ENCODE measurements at places on chromosomes 6 and 20. TPM values are rescaled to one million over a fixed set of nuclear protein-coding genes. Genes with fewer than 3 reads are reported as not detected.

DNA sequence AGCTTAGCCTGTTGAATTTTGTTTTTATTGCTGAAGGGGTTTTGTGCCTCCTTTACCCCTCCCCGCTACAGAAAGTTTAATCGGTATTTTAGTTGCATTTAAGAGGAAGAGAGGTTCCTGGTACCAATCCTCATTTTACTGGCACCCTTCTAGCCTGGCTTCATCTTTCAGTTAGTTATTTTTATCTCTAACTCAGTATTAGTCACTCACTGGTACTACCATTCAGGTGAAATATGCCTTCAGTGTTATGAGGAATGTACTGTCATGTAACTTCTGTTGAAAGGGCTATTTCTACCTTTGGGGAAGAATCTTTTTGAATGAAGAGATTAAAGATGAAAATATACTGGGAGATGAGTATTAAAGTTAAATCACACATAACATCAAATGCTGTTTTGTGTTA, 211.8 kb downstream of the CDKAL1 start:
- DNase-seq = peak; percentile 10

DNA sequence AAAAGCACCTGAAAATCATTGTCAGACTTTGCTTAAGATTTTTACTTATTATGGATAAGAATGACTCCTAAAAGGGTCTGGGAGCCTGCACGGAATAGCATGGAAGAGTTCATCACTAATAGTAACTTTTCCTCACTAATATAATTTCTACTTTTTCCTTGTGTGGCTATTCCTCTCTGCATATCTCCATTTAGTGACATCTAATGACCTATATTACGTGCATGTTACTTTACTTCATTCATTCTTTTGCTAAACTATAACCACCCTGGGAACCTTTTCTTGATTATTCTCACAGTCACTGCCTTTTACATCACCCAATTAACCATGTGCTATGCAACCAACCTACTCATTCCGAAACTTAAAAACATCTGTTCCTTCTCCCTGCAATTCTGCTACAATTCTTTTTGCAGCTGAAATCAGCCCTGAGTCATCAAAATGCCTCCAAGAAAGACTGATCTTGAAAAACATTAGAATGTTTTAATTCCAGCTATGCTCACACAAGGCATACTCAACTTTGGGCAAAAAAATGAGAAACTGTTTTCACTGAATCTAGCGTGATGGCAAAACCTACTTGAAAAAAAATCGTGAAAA, 313.3 kb downstream of the RNGTT start:
- peak; percentile 87 for DNase-seq

GRCh38 chr6:88764081-88764480, 199.3 kb downstream of the RNGTT start:
- DNase-seq = no peak

DNA sequence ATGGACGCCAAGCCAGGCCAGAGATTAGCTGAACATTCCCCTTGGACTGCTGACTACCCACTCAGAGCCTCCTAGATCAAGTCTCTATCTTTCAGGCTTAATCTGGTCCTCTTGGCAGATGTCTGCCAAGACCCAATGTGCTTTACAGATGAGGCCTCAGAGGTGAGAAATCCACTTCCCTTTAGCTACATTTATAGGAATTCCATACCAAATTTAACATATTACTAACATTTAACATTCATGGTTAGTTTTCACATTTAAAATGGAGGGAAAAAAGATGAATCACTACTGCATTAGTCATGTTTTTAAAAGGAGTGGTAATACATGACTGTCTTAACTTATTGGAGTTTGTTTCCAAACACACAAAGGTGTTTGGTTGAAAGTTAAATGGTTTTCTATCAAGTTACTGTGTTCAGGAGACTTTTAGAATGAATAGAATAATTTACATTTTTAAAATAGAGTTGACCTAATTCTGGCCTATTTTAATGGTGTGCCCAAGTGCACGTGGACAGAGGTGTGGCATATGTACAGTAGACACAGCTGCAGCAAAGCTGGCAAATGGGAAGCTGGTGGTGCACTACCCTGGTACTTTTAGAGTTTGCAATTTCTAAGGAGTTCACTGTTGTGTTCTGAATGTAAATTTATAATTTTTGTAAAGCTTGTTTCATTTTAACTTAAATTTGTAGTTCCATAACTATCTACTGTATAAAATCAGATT, 41.9 kb upstream of the CALHM6 start:
- DNase-seq = no peak

DNA sequence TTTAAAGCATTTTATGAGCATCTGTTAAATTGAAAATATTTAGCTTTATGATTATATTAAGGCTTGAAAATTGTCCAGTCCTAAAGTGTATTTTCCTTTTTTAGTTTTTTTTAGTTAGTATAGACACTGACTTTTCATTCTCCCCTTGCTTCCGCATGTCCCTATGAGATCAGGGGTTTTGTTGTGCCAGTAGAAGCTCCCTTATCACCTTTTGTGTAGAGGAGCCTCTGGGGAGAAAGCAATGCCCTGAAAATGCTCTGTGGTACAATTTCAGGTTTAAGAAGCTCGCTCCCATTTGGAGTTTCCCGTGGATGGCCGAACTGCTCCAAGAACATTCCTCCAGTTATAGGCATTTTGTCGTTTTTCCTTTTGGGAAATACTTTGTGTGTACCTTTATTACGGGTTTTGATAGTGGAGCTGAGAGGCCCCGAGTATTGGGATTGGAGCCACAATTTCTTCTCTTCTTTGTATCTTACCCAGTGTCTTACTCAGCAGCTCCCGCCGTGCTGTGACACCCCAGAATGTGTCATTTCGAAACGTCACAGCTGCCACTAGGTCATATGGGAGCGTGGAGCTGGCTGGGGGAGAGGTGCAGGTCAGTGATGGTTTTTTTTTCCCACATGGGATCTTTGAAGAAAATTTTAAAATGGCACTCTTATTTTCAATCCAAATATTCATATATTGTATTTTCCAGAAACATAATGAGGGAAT, 49.9 kb downstream of the RPRD1B start:
- DNase-seq = no peak

DNA sequence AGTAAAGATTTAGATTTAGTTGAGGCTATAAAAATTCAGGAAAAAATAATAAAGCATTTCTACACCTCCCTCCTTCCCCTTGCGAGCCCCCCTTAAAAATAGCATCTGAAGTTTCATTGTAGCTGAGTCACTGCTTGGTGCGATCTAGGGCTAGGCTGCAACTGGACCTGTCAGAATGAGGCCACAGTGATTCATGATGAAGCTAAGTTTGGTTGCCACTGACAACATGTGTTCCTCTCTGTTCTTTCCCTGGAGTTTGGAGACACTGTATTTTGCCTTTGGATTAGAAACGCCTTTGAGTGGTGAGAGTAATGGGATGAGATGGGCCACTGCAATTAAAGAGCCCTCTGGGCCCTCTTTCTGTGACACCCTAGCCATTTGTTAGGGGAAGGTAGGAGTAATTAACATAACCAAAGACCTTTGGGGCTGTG, 334.1 kb downstream of the NRN1 start:
- peak; percentile 89 for DNase-seq

GRCh38 chr6:558089-558488, 98.8 kb downstream of the HUS1B start:
- no peak for DNase-seq

DNA sequence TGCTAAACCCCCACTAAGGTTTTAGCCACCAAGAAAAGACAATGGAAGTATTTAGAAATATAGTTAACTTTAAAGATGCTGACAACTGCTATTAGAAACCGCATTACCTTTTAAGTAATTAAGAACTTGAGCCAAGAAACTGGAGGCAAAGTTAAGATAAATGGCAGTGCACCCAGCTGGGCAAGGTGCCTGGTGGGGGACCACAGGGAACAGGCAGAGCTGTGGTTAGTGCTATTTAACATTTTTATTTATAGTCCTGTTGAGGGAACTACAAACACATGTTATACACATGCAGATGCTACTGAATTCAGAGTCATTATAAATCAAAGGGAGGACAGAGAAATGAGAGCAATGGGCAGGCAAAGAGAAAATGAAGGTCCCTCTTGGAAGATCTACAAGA, 447.9 kb downstream of the TFAP2B start:
- DNase-seq = peak; percentile 1

DNA sequence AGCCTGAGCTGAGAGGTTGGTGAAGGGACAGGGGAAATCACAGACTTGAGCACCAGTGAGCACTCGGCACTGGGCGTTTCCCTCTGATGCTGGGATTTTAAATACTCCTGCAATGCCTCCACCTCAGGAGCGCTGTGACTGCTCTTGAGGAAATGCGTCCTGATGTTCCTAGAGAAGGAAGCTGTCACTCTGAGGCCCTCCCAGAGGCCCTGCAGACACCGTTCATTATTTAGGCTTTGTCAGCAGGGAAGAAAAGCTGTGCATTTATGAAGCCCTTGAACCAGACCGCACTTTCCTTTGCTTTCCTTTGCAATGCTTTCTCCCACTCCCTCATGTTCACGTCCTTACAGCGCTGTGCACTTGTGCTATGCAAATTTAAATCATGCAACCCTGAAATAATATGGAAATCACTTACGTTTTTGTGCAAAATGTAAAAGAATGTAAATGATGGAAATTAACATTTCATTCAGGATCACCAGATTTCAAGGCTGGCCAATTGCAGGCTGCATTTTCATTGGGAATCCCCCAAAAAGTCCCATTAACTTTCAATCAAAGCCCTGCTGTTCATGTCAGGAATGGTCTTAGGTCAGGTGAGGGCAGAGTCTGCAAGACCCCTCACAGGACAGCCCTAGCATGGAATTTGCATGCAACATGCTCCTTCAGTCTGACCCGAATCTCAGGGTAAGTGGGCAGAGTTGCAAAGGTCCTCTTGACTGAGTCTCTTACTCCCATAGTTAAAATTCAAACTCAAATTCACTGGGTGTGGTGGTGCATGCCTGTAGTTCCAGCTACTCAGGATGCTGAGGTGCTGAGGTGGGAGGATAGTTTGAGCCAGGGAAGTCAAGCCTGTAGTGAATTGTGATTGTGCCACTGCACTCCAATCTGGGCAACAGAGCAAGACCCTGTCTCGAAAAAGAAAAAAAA, 45.8 kb upstream of the SYNDIG1 start:
- DNase-seq = no peak

DNA sequence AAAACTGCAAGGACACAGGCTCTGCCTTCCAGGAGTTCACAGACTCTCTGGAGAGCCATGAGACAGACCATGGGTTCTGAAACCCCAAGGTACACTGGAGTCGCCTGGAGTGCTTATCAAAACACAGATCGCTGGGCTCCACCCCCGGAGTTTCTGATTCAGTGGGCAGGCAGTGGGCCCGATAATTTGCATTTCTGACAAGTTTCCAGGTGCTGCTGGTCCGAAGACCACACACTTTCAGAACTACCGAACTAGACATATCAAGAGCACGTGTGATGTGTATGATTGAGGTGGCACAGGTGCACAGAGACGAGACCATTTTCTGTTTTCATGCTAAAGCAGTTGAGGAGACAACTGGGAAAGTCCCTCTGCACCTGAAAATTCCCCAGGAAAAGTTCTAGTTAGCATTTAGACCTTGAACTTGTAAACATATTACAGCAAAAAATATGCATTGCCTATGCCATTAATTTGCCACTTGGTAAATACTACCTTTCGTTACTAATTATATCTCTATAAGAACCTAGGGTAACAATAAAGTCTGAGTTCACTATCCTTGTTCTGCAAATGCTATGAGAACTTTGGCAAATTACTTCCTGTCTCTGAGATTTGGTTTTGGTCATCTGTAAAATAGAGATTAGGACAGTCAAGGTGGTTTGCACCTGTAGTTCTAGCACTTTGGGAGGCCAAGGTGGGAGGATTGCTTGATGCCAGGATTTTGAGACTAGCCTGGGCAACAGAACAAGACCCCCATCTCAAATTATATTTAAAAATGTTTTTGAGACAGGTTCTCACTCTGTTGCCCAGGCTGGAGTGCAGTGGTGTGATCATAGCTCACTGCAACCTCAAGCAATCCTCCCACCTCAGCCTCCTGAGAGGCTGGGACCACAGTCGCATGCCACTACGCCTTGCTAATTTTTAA, 14.3 kb upstream of the PIM1 start:
- DNase-seq = peak; percentile 50

TMC2 gene
- total RNA-seq = not detected

HLA-DMB gene
- total RNA-seq = 0.11 TPM

CALHM6 gene
- total RNA-seq = not detected

NKX2-4 gene
- total RNA-seq = not detected

THBS2 gene
- 260 TPM for total RNA-seq
